IPS DF 6.9 (cell line): ENCODE measurements at places on chromosomes 13 and 19.

DNA sequence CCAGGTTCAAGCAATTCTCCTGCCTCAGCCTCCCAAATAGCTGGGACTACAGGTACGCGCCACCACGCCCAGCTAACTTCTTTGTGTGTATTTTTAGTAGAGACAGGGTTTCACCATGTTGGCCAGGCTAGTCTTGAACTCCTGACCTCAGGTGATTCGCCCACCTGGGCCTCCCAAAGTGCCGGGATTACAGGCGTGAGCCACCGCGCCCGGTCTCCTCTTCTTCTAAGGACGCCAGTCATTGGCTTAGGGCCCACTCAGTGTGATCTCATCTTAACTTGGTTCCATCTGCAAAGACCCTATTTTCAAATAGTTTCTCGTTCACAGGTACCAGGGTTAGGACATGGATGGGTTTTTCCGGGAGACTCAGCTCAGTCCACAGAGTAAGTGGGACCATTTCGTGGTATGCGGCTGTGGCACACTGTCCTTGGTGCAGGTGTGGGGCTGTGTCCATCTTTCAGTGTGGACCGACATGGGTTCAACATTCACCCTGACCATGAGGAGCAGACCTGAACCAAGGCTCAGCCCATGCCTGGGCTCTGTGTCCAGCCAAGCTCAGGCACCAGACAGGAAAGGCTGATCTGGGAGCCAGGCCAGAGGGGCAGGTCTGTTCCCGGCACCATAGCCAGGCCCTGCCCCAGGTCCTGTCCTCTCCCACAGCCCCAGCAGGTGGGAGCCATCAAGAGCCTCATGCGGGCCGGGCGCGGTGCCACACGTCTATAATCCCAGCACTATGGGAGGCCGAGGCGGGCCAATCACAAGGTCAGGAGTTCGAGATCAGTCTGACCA is 2.8 kb upstream of the MKNK2 start:
- no peak for DNase-seq

DNA sequence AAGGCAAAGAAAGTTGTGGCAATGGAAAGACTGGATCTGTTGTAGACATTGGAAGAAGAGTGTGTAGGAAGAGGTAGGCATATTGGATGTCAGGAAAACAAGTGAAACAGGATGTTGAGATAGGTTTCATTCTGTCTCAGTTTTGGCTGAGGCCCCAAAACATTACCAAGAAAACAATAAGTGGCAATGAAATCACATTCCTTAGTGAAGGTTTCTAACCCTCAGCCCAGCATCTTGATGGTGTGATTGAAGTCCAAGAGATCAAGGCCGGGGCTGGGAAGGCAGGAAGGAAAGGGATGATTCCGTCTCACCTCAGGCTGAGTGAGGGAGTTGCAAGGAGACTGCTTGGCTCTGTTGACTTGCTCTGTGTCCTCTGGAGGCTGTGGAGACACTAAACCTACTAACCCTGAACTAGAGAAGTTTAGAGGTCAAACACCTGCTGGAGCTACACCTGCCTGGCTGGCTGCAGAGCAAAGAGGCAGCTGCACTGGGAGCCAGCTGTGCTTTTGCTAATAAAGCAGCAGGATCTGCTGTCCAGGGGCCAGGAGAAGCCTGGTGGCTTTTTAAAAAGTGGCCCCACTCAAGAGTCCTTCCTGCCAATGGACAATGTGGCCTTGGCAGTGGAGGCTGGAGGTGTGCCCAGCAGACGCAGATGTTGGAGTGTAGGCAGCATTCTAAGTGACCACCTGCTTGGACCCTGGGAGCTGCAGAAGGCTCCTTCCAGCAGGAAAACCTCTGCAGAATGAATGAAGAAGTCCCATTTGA is 53.6 kb downstream of the DGKH start:
- no peak for DNase-seq

- DNase-seq = no peak
Observed at GRCh38 chr13:95180513-95181245, 120.6 kb downstream of the ABCC4 start.

- DNase-seq = no peak
Observed at GRCh38 chr19:13109361-13110098, 6.9 kb upstream of the LYL1 start.

GRCh38 chr19:30739394-30739793 is 367.2 kb downstream of the ZNF536 start:
- no peak for DNase-seq

DNA sequence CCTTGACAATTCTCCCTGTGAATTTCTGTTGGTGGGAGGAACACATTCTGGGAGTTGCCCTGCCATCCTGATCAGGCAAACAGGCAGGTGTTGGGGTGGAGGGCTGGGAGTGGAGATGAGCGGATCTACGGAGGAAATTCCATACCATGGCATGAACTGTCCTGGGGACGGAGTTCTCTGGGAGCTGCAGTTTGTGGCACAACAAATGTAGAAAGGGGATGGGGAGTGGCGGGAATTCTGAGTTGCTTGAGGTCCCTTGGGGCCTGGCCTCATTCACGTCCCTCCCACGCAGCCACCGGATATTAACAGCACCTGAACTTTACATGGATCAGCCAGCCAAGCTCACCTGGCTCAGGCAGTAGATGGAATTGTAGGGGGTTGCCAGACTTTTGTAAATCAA is 70.0 kb downstream of the CHST8 start:
- no peak for DNase-seq

- no peak for DNase-seq
Observed at GRCh38 chr19:50542943-50543342, 25.3 kb downstream of the LRRC4B start.

DNA sequence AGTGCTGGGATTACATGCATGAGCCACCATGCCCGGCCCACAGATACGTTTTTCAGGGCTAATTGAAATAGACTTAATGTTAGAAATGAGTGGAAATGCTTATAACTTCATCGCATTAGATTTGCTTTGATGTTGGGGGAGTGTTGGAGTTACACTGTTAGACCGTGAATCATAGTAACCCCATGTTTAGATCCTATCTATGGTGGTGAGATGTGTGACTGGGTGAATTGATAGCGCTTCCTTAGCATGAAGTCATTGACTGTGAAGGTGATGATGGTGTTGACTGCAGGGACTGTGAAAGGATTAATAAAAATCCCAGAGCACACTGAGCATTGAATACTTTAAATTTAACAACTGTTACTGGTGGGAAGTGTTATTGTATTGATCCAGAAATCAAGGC is 1.7 kb downstream of the ZNF264 start:
- no peak for DNase-seq

DNA sequence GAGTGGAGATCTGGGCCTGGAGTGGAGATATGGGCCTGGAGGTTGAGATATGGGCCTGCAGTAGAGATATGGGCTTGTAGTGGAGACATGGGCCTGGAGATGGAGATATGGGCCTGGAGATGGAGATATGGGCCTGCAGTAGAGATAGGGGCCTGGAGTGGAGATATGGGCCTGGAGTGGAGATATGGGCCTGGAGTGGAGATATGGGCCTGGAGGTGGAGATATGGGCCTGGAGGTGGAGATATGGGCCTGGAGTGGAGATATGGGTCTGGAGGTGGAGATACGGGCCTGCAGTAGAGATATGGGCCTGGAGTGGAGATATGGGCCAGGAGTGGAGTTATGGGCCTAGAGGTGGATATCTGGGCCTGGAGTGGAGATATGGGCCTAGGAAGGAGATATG is 402 bp downstream of the KIR2DL3 start:
- no peak for DNase-seq

DNA sequence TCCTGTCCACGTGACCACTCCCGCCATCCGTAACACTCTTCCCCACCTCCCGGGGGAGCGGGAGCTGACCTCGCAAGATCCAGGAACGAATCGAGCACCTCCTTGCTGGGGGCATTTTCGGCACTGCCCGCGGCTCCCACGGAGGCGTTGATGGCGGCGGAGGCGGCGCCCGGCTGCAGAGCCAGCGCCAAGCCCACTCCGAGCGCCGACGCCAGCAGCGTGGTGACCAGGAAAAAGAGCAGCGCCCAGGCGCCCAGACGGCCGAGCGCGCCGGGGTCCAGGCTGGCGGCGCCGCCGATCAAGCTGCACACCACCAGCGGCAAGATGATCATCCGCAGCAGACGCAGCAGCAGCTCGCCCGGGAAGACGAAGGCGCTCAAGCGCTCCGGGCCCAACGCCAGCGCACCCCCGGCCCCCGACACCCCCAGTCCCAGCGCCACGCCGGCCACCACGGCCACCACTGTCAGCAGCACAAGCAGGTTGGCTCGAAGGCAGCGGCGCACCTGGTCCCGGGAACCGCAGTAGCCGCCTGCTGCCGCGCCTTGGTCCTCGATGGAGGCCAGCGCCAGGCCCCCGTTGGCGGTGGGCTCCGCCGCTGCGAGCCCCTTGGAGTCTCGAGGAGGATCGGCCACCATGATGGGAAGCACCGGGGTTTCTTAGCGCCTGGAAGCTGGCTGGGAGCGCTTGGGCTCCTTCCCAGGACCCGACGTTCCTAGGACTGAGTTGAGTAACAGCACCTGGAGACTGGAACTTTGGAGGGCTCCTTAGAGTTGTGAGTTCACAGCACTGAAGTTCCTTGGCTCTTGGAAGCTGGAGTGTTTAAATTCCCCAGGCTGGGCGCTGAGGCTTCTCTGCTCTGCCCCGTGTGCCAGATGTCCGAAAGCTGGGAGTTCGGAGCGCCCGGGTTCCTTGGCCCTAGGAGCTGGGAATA is 798 bp downstream of the SLC1A5 start:
- no peak for DNase-seq

GRCh38 chr19:17078036-17078919 is 2.7 kb downstream of the MYO9B start:
- no peak for DNase-seq

GRCh38 chr19:35206379-35206778 is 22.2 kb downstream of the FAM187B start:
- DNase-seq = no peak

DNA sequence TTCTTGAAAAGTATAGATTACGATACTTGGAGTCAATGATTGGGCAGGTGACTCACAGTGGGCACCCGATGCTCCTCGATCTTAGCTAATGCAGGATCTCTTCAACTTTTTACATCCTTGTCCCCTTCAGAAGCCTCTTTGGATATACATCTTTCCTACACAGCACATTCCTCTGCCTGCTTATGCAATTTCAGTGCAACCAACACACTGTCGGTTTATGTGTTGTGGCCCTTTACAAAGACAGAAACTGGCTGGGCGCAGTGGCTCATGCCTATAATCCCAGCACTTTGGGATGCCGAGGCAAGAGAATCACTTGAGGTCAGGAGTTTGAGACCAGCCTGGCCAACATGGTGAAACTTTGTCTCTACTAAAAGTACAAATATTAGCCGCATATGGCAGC is 2.6 kb downstream of the GPR42 start:
- DNase-seq = no peak

DNA sequence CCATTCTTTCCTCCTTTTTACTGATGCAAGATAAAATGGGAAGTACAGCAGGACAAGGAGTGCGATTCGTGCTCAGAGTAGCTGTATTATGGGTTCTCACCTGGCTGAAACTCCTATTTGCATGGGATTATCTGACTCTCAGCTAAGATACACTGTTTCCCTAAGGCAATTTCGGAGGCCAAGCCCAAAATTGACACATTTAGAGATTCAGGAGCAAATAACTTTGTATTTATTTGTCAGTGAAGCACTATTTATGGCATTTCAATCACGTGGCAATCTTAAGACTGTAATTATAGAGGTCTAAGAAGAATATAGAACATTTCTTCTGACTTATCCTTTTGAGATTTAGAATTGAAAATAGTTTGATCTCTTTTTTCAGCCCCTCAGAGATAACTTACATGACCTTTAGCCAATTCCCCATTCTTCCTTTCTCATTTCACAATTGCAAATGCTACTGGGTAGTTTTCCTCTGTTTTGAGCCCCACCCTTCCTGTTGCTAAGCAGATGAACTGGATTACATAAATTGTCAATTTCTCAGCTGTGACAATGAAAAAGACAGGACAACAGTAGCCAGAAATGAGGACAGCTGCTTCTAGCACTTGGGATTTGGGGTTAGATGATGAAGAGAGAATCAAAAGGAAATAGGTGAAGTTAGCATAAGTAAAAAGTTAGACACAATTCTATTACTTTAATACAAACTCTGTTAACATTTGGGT is 122.7 kb upstream of the FRY start:
- DNase-seq = no peak

GRCh38 chr13:73212482-73212881 is 153.7 kb downstream of the KLF5 start:
- no peak for DNase-seq

- DNase-seq = no peak
Observed at GRCh38 chr19:10019246-10019645, 6.0 kb downstream of the RDH8 start.

- no peak for DNase-seq
Observed at GRCh38 chr19:2035590-2035991, 15.5 kb downstream of the MKNK2 start.

- DNase-seq = no peak
Observed at GRCh38 chr19:35471946-35472345, 18.3 kb downstream of the KRTDAP start.

- no peak for DNase-seq
Observed at GRCh38 chr19:41530761-41531301, 45.1 kb upstream of the CEACAM21 start.

- no peak for DNase-seq
Observed at GRCh38 chr13:80072231-80072630, 268.7 kb downstream of the SPRY2 start.

DNA sequence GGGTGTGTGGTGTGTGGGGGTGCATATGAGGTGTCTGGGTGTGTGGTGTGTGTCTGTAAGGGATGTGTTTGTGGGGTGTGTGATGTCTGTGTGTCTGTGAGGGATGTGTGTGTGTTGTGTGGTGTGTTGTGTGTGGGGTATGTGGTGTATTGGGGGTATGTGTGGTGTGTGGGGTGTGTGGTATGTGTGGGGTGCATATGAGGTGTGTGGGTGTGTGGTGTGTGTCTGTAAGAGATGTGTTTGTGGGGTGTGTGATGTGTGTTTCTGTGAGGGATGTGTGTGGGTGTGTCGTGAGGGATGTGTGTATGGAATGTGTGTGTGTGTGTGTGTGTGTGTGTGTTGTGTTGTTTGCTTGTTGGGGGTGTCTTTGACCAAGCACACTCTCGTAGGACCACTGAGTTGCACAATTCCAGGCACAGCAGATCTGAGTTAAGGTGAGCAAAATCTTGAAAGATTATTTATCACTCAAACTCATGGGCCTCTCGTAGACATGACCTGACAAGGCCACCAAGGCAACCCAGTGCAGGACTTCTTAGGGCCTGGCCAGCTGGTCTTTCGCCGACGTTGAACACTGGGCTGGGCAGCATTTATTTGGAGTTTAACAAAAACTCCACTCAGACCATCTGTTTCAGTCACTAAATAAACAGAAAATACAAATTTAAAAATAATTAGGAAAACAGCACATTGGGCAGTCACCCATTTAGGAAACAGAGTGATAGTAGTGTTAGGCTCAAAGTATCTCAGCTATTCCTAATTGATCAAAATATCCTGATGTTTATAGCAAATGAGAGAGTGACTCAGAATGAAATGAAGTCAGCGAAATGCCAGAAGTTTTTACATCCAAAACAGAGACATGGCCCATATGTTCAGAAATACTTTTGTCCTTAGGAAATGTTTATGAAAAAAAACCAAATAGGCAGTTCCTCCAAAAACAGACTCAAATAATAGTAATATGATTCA is 301.1 kb downstream of the FGF9 start:
- no peak for DNase-seq
